Mesendoderm (in vitro differentiated cells): ENCODE measurements at places on chromosomes 2 and 18.

DNA sequence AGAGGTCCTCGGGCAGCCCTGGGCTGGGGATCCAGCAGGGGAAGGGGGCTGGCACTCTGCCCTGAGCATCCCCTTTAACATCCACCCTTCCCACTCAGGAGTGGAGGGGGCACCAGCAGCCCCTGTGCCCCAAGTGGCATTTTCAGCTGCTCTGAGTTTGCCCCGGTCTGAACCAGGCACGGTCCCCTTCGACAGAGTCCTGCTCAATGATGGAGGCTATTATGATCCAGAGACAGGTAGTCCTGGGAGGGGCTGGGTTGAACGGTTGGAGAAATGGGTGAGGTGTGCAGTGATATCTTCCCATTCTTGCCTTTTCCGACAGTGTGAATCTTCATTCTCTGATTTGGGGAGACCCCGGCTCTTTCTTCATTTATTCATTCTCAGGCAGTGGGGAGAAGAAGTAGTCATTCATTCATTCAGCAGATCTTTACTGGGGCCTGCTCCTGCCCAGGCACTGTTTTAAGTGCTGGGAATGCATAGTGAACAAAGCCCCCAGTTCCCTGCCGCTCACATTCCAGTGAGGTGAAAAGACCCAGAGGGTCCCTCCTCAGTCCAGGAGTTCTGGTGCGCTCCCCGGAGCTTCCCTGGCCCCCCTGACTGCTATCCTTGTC, 1.4 kb upstream of the KHK start:
- no peaks in the 10 kb centered on the region for H3K27me3 ChIP-seq
- H3K4me3 ChIP-seq: no peak overlapping the region
- H3K27ac ChIP-seq: no peak overlapping the region
- H3K36me3 ChIP-seq: no peaks in the 10 kb centered on the region
- DNase-seq: no peak

DNA sequence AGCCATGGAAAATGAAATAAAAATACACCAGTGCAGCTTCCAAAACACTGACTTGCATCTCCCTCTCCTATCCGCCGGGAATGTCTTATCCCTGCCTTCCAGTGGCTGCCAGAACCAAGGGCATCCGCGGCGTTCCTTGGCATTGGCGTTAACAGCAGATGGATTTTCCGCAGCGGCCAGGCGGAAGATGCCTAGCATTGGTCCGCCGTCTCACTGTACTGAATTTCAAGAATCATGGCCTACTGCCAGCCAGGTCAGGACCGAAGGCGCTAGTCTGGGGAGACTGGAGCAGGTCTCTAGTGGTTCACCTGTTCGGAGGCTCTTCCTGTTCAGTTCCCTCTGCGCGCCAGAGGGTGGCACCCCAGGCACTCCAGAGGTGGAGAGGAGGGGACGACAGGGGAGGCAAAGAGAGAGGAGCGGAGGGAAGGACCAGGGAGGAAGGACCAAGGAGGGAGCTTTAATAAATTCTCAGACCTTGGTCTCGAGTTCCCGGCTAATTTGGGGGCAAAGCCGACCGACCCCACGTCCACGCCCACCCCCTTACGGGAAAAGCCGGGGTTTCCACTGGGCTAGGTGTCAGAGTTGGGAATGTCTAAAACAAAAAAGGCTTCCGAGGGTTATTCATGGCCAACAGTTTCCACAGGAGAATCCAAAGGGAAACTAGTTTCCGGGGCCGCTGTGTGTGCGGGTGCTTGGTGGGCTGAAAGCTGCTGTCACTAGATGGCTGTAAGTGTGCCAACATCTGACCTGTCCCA, 3.7 kb upstream of the BCL2L11 start:
- peak; percentile 94 for DNase-seq
- H3K27me3 ChIP-seq: peaks cover 24% of the 10 kb centered on the region
- H3K4me3 ChIP-seq: no peak overlapping the region
- H3K27ac ChIP-seq: no peak overlapping the region

DNA sequence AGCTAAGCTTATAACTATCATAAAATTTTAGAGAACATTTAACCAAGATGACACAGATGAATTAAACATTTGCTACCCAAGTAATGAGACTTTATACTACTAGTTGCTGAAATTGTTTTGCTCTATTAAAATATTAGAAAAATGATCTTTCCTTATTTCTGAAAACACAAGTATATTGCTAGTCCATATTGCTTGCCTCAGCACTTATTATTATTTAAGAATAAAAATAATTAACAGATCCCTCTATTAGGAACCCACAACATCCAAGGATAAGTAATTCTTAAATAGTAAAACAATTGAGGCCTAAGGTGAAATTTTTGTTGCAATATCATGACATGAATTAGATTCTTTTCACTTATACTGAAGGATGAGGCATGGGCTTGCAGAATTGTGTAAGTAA, 65.2 kb downstream of the CCDC148 start:
- H3K27ac ChIP-seq: no peak overlapping the region
- no peaks in the 10 kb centered on the region for H3K36me3 ChIP-seq
- no peaks in the 10 kb centered on the region for H3K27me3 ChIP-seq
- no peak for DNase-seq
- H3K4me1 ChIP-seq: no peaks in the 10 kb centered on the region
- no peak overlapping the region for H3K4me3 ChIP-seq

DNA sequence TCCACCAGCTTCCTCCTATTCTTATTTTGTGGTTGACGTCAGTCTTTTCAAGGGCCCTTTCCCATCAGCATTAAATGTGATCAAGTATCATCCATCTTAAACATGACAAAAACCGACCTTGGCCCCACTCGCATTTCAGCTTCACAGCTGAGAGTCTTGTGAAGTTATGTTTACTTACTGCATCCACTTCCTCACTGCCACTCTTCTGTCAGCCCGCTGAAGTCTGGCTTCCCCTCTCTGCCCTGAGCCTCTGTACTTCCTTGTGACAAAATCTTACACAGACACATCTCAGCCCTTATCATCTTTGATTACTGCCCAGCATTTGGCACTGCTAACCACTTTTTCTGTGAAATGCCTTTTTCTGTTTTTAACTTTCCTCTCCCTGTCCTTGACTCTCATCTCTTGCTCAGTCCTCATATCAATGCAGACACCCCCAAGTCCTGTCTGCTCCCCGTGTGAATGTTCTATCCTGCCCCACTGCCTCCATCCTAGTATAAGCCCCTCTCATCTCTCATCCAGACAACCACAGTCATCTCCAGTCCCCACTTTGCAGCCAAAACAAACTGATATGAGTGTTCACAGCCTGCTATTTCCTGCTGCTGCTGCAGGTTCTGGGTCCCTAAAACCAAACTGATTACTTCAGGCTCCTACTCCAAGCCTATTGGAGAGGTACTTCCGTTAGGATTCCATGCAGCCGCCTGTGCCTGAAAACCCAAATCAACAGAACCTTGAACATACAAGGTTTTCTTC, 31.4 kb downstream of the FOSL2 start:
- no peak overlapping the region for H3K4me3 ChIP-seq
- no peaks in the 10 kb centered on the region for H3K27me3 ChIP-seq
- no peak overlapping the region for H3K27ac ChIP-seq
- no peaks in the 10 kb centered on the region for H3K36me3 ChIP-seq

- H3K4me1 ChIP-seq: no peaks in the 10 kb centered on the region
- DNase-seq: no peak
- H3K36me3 ChIP-seq: no peaks in the 10 kb centered on the region
- no peak overlapping the region for H3K27ac ChIP-seq
- H3K4me3 ChIP-seq: no peak overlapping the region
- H3K27me3 ChIP-seq: no peaks in the 10 kb centered on the region
Observed at GRCh38 chr2:64743739-64744330, 90.1 kb upstream of the SERTAD2 start.

DNA sequence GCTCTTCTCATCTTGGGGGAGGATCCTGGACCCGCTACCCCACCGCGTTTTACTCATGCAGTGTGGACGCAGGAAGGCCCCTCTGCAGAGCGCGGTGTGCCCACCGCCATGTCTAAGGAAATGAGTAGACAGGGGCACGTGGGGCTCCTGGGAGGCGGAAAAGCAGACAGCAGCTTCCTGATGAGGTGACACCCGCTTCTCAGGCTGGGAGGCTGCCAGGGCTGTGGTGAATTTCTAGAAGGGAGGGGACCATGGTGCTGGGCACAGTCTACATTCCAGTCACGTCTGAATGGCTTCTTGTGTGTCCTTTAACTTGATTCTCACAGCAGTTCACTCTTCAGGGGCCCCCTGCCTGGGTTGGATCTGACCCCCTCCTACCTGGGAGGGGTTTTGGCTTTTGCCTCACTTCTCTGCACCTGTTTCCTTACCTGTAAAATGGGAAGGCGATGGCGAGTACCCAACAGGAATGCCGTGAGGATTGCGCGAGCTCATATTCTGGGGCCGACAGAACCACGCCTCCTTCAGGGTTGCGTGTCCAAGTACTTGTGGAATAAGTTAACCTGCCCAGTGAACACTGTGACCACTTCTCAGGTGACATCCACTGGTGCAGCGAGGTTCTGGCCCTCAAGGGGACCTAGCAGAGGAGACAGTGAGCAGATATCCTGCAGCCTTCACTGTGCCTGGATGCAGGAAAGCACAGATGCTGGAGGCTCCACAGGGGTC, 32.3 kb upstream of the MBP start:
- H3K27ac ChIP-seq: no peak overlapping the region
- no peaks in the 10 kb centered on the region for H3K36me3 ChIP-seq
- peaks cover 6% of the 10 kb centered on the region for H3K4me1 ChIP-seq

GRCh38 chr2:3739313-3739712, 35.9 kb downstream of the DCDC2C start:
- H3K27me3 ChIP-seq: no peaks in the 10 kb centered on the region
- DNase-seq: no peak
- H3K4me3 ChIP-seq: no peak overlapping the region

DNA sequence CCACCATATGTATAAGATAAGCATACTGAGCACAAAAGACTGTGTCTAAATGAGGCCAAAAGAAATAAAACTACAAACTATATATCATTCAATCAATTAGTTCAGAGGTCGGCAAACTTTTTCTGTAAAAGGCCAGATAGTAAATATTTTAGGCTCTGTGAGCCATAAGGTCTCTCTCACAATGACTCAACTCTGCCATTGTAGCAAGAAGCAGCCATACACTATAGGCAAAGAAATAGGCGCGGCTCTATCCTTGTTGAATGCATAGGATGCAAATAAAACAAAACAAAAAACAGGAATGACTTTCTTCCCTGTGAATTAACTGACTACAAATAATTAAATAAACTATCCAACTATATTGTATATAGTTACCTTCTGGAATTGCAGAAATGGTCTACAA, 8.6 kb upstream of the CCDC88A start:
- H3K4me3 ChIP-seq: no peak overlapping the region
- H3K36me3 ChIP-seq: no peaks in the 10 kb centered on the region
- H3K27ac ChIP-seq: no peak overlapping the region
- no peaks in the 10 kb centered on the region for H3K4me1 ChIP-seq

DNA sequence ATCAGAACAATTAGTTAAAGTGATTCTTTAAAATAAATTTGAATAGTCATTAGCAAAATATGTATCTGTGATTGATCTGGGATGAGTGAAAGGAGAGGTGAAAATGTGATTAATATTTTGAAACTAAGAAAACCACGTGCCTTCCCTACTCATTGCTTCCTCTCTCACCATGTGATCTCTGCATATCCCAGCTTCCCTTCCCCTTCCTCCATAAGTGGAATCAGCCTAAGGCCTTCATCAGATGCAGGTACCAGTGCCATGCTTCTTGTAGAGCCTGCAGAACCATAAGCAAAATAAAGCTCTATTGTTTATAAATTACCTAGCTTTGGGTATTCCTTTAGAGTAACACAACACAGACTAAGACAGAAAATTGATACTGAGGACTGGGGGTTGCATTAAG, 11.2 kb upstream of the STAT1 start:
- H3K27me3 ChIP-seq: no peaks in the 10 kb centered on the region
- no peaks in the 10 kb centered on the region for H3K36me3 ChIP-seq
- no peak overlapping the region for H3K27ac ChIP-seq
- H3K4me1 ChIP-seq: no peaks in the 10 kb centered on the region
- no peak overlapping the region for H3K4me3 ChIP-seq

GRCh38 chr2:239668042-239668441, 267.2 kb upstream of the HDAC4 start:
- no peak for DNase-seq
- H3K36me3 ChIP-seq: no peaks in the 10 kb centered on the region
- H3K4me1 ChIP-seq: no peaks in the 10 kb centered on the region
- no peaks in the 10 kb centered on the region for H3K27me3 ChIP-seq
